ENCODE measurements at places on chromosomes 12 and 14.

DNA sequence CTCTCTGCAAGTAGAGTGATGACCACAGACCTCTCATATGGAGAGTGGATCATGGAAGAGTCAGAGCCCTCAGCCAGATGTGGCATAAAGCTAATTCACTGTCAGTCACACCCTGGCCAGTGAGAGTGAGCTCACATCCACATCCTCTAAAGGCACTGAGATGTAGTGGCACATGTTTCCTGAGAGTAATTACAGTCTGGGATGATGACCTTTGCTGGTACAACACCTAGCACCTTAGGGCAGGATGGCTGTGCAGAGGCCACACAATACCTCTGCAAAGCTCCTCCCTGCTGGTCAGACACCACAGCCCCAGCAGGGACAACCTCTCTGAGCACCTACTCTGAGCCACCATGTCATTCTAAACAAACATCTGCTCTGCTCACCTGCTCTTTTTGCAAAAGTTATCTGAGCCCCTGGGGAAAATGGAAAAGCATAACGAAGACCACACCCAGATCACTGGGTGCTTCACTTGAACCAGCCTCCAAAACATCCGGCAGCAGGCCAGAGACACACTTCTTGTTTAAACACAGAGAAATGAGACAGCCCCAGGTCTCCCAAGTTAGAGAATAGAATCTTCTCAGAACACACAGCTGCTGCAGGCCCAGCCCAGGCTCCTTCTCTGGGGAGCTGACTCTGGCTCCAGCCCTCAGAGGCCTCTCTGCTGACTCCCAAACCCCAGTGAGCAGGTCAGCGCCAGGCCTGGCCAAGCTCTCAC, 30.3 kb downstream of the PITPNM2 start:
- no peak for DNase-seq

DNA sequence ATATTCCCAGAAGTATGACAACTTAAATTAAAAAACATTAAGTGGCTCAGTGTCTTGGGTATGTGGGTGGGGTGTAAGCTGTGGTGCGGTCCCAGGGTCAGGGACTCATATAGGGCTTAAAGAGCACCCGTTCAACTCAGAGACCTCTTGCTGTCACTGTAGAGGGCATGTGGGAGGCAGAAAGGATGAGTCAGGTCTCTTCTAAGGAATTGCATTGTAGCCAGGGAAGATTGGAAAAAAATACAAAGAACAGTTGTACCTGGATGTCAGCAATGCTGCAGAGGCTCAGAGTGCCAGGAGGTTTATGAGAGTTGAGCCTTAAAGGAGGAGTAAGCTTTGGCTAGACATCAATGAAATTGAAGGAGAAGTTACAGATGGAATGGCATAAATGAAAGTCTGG, 104.1 kb downstream of the MYRFL start:
- no peak for DNase-seq

DNA sequence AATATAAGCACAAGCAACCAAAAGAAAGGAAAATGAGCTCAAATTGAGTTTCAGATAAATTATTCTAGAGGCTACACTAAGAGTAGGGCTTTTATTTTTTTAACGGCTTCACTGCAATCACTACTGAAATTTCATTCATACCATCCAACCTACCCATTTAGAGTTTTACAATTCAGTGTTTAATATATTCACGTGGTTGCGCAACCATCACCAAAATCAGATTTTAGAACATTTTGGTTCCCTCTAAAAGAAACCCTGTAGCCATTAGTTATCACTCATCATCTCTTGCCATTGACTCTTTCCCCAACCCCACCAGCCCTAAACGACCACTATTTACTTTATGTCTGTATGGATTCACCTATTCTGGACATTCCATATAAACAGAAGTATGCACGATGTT, 401.5 kb downstream of the MDGA2 start:
- no peak for DNase-seq

GRCh38 chr12:109675411-109675810, 38.2 kb upstream of the FAM222A start:
- DNase-seq = no peak

- no peak for DNase-seq
Observed at GRCh38 chr12:113056631-113057488, at the start of gene DTX1. TSS of gene DTX1 (plus strand) at chr12:113056730. CDS start at chr12:113058193, 1,463 bp downstream.

DNA sequence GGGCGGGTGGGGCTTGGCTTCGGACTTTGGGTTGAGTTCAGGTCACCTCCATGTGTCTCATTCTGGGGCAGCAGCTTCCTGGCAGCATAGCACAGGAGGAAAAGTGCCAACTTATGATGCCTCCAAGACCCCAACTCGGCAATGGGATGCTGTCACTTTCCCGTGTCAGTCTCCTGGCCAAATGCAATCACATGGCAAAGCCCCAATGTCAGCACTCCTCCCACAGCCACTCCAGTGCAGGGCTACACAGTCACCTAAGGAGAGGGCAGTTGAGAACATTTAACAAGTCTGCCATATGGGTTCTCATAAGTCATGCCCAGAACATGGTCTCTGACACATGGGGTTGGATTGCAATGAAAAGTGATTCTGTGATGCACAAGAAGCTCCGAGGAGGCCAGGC, 26.7 kb downstream of the ELK3 start:
- DNase-seq = no peak

- DNase-seq = no peak
Observed at GRCh38 chr14:35766036-35766699, 42.9 kb downstream of the RALGAPA1 start.

- peak; percentile 31 for DNase-seq
Observed at GRCh38 chr12:88816201-88816600, 235.9 kb upstream of the KITLG start.

DNA sequence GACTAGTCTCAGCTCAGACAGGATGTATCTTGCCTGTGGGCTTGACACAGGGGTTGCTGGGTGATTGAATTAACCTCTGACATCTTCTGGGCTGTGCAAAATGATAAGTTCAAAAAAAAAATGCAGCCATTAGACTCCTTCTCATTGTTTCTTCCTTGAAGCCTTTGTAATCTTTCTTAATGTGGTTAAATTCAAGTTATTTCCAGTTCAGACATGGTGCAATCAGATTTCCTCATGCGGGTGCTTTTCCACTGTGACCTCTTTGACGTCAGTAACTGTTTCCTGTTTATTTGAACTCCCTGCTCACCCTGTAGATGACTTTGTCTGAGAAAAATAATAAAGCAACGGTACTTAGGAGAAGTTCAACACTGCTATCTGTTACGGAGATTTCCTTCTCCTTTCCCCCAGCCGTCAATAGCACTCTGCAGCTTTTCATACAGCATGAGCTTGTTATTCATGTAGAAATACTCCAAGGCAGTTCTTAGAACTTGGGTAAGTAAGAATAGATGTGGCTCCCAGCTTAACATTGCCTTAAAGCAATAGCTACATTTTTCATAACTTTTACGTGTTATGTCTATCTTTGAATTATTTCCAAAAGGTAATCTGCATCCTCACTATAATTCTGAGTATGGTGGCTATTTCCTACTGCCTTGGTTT, 155.5 kb downstream of the PRKCH start:
- DNase-seq = peak; percentile 98

DNA sequence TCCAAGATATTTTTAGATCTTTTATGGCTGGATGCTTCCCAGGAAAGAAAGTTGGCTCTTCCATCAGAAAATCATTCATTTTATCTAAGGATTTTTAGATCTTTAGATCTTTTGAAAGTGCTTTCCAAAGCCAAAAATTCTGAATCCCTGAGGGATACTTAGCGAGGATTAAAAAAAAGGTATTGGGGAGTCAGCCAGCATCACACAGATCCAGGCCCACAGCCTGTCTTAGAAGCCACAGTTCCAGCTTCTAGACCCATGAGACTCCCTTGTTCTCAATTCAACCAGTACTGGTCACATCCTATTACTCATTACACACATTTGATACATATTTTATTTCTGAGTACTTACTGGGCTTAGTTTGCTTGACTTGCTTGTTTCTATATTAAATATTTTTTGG, 49.9 kb downstream of the TSPAN8 start:
- no peak for DNase-seq

DNA sequence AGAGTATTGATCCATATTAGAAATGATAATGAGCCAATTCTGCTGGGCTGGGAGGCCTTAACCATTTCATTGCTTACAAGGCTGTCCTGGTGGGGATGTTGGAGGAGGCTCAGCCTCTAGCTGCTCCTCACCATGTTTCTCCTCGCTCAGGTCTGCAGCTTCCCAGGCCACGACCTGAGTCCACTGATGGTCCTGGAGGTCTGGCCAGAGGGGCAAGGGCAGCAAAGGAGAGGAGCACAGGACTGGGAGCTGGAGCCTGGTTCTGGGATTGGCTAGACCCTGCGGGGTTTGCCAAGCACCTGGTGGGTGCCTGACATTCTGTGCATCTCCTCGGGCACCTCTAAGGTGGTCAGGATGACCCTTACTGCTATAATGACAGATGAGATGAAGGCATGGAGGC, 92.6 kb downstream of the KIF26A start:
- DNase-seq = no peak

DNA sequence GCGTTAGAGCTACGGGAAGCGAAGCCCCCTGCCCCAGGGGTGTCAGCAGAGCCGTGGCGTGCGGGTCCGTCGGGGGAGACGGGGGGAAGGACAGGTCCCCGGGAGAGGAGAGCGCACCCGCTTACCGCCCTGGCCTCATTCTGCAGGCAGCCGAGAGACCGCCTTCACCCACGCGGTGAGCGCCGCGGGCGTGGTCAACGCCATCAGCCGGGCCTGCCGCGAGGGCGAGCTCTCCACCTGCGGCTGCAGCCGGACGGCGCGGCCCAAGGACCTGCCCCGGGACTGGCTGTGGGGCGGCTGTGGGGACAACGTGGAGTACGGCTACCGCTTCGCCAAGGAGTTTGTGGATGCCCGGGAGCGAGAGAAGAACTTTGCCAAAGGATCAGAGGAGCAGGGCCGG, 10.5 kb downstream of the WNT5B start:
- DNase-seq = no peak

DNA sequence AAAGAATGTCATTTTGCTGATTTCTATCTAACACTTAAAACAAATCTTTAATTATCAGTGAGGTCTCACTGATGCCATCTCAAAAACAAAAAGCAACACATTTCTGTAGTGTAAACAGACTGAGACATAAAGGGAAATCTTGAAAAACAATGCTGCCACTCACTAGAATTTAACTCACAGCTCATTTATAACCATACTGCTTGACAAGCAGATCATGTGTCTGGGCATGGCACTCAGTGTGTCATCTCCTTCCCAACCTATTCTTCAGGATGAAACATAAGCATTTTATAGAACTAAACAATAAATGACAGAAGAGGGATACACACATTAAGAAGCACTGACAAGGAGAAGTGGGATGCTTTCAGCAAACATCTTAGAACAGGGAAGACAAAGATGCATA, 22.4 kb downstream of the ATF7 start:
- no peak for DNase-seq

DNA sequence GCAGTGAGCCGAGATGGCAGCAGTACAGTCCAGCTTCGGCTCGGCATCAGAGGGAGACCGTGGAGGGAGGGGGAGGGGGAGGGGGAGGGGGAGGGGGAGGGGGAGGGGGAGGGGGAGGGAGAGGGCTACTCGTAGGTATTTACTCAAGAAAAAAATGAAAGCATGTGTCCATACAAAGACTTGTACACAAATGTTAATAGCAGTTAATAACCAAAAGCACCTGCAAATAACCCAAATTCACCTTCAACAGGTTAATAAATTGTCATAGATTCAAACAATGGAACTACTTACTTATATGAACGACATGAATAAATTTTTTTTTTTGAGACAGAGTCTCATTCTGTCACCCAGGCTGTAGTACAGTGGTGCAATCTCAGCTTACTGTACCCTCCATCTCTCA, 152.4 kb downstream of the BRMS1L start:
- no peak for DNase-seq

DNA sequence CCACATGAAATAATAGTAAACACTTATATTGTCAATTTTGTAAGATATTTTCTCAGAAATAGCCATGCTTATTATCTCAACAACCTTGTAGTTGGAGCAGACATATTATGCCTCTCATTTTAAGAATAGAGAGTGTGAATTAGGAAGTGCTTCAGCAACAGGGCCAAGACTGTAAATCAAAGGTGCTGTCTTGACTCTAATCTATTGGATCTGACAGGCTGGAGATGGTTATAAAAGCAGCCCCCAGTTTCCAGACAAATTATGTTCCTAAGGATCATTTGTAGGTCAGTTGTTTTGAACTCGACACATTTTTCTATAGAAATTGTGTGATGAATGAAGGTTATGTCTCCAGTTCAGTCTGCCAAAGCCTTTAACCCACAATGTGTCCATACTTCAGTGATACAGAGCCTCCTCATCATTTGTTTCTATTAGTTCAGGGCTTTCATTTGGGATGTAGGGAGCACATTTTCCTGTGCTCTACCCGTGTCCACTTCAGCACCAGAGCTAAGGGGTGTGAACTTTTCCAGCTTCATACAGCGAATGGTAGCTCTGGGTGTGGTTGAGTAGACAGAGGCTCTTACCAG, 284.8 kb upstream of the FBXO33 start:
- no peak for DNase-seq

DNA sequence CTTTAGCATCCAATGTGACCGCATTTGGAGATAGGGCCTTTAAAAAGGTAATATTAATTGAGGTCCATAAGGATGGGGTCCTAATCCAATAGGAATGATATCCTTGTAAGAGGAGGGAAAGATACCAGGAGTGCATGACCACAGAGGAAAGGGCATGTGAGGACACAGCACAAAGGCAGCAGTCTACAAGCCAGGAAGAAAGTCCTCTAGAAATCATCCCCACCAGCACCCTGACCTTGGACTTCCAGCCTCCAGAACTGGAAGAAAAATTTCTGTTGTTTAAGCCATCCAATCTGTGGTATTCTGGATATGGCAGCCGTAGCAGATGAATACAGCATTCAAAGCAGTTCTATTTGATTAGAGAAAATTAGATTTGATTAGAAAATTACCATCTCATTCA, 145.4 kb downstream of the STXBP6 start:
- DNase-seq = no peak

- DNase-seq = peak; percentile 68
Observed at GRCh38 chr12:25518512-25518911, 34.6 kb downstream of the LMNTD1 start.

- DNase-seq = peak; percentile 37
Observed at GRCh38 chr14:71400871-71401321, 493.6 kb downstream of the PCNX1 start.

DNA sequence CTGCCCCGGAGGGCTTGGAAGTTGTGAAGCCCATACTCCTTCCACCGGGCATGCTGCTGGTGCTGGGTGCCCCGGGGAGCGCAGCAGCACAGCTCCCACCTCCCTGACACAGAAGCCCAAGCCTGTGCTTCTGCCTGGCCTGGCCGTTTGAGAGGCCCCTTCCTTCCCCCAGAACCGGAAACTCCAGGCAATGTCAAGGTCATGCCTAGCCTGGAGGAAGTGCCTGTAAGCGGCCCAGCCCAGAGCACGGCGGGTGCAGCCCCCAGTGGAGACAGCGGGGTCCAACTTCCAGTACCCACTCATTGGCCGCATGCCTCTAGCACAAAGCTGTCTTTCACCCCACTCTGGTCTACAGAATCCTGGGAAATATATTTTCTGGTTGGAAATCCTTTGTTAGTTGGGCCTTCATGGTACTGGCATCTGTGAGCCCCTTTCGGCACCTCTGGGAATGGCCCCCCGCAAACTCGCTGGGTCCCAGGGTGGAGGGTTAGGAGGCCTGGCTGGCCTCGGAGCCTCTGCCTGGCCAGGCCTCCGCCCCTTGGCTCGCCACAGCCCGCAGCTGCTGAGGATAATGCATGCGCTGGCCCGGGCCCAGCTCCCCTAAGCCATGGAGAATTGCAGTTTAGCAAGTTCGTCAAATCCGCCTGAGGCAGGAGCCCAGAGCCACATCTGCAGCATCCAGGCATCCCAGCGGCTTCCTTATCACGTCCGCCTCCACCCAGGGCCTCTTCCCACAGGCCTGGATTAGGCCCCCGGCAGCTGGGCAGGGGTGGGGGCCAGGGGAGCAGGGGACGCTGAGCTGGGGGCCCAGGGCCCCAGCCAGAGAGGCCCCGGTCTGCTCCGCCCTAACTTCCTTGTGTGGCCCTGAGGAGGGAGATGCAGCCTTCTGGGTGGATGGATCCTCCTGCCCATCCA, 48.9 kb upstream of the DLK1 start:
- DNase-seq = peak; percentile 13
